CD4-positive, alpha-beta T cell treated with Interleukin-1 beta for 1 hour (primary cell): ENCODE measurements at places on chromosomes 4 and X.
A peak's percentile ranks its signal among the peaks of the same experiment; 100 is the strongest.

DNA sequence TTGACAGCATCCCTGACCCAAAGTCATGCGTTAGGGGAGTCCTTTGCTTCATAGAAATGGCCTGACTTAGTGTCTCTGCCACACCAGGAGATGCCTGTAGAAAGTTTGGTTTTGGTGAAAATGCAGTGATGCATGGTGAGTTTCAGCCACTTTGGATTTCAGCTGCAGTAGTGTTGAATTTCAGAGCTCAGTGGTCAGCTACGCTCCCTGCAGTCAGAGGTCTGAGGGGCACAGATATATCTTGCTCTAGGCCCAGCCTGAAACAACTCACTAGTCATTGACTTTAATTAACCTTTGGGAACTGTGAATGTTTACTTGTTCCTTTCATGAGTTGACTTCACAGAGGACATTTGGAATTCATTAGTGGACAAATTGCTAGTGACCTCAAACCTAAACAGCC is 17.5 kb downstream of the RBMX2 start:
- DNase-seq, result no peak

GRCh38 chr4:3820016-3820805 is 54.0 kb downstream of the ADRA2C start:
- DNase-seq, result no peak

DNA sequence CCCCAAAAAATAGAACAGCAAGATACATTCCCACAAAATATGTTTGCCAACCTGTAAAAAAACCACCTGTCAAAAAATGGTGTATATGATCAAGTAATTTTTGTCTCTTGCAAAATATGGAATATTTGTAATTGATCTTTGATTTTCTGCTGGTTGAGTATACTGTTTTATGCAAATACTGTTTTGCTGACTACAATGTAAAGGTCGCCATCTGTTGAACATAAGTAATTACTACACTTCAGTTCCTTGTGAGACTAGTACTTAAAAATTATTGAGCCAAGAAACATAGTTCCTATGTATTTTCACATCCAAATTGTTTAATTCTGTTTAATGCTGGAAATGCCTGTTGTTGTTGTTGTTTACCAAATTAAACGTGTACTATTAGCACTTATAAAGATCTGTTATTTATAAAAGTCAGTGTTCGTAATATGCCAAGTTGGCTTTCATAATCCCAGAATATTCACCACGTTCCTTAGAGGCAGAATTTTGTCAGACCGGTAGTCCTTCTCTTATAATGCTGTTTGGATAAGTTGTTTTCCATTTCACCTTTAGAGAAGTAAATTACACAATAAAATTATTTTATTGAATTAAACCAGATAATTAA is 144.2 kb downstream of the PDLIM5 start:
- peak; percentile 42 for DNase-seq

- no peak for DNase-seq
Observed at GRCh38 chr4:36133658-36134057, 110.7 kb downstream of the ARAP2 start.

DNA sequence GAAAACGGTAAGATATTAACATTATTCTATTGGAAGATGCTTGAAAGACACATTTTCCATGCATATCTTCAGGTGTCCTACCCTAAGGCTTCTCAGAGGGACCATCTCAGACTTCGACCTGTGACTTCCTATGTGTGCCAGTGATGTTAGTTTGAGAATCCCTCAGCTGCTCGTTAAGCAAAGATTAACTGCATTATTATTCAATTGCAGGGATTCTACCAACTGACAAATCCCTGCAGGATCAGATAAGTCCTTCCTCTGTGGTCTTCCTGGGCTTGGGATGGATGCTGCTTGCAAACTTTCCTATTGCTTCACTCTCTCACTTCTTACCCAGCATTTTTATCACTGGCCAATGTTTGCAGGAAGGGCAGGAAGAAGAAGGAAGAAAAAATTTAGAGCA is 83.0 kb upstream of the PPARGC1A start:
- DNase-seq, result no peak

DNA sequence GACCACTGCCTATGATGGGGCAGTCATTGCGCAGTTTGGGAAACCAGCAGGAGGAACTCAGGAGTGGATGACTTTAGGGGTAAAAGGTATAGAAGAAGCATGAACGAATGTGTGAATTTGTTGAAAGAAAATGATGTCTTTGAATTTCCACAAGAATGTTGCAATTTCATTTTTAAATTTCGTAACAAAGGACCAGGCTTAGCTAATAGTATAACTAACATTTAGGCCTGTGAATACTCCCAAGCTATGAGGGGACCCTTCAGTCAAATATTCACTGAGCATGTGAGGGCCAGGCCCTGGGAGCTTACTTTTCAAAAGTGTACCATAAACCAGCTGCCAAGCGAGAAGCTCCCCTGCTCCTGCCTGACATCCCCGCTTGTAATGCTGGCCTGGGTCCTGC is 5.3 kb downstream of the MPC1L start:
- DNase-seq, result no peak
